T follicular helper cell (primary cell): ENCODE measurements at places on chromosomes 2 and 18.

DNA sequence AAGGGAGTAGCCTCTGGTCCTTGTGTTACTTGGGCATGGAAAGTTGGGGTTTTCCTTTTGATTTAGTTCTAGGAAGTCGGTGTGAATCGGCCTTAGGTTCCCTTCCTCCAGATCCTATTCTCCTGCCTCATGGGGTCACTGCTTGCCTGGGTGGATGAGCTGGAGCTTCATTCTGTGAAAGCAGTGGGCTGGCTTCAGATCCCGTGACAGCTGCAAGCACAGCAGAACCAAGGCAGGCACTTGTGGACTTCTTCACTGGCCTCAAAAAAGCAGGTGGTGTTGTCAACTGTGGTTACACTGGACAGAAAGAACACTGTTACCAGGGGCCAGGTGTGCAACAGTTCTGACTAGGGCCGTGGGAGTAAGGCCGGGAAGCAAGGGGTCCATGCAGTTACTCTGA, 243.4 kb downstream of the LDLRAD4 start:
- DNase-seq, result no peak

DNA sequence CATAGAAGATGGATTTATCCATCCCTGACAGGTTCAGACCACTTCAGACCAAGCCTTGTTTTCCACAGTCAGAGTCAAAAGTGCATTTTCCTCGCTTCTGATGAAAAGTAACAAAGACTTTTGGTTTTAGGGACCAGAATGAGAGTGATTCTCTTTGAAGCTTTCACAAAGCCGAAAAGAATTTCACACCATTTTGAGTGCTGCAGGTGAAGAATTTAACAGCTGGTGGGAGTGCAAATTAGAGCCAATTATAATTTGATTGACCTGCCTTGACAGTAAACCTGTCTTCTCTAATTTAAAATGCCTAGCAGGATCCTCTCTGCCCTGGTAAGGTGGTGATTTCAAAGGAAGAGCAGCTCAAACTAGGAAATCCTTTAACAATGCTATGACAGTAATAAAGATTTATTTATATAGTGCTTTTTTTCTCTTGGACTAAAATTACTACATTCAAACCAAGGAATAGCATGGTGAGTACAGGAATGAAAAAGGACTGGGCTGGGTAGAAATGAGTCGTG, 241.6 kb downstream of the HRH4 start:
- DNase-seq, result no peak

DNA sequence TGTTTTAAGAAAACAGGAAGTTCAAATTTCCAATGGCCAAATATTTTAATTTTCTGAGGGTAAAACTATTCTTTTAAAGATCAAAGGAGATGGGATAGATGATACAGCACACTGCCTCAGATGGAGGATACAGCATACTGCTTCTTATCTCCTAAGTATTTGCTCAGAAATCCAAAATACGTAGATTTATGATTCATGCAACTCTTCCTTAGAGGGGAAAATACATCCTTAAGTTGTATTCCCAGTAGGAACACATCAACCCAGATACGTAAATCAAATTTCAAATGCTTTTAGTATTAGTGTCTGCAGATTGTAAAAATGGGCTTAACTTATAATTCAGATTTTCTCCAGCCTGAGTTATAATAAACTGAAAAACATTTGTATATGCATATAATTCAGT, 235.2 kb downstream of the ZNF385B start:
- no peak for DNase-seq

GRCh38 chr2:230877759-230878598, 13.2 kb downstream of the ITM2C start:
- no peak for DNase-seq

- no peak for DNase-seq
Observed at GRCh38 chr18:34794348-34794747, 84.2 kb downstream of the DTNA start.

DNA sequence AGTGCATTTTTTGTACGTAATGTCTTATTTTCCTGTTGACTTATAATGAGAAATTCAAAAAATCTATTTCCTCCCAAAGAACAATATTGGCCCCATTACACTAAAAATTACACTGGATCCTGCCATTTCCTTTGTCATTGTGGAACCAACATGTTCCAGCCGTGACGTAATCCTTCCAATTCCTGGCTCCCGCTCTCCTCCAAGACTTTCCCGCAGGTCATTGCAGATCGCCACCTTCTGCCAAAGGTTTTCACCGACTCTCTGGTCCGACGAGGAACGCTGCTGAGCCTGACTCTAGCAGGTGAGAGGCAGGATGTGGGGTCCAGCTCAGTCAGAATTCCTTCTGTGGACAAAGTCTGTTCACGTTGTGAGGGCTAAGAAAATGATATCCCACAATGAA, 38.0 kb downstream of the PTGR3 start:
- DNase-seq, result no peak

GRCh38 chr2:218876562-218877219, 4.0 kb upstream of the WNT10A start:
- DNase-seq, result peak; percentile 58

- no peak for DNase-seq
Observed at GRCh38 chr2:239429473-239430350, 28.9 kb upstream of the HDAC4 start.

- DNase-seq, result no peak
Observed at GRCh38 chr2:38438133-38438882, 61.2 kb upstream of the ATL2 start.

DNA sequence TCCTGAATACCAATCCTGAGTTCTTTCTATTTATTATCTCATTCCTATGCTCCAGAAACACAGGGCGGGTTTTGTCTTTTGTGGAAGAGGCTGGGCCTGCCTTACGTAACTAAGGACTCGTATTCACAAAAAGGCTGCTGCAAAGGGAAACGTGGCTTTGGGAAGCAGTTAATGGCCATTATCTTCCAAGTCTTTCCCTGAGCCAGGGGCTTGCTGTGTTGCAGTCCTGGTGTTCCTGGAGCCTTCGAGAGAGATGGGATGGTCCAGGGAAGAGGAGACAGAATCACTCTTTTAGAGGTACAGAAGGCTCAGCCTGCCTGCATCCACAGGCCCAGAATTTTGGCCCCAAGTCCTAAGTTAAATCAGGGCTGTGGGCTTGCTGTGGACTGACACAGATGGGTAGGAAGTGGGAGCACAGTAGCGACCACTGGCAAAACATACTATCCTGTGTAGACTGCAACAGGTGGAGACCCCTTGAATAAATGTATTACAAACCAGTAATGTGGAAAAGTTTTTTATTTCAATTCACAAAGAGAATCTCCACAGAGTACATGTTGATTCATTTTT, 139.4 kb upstream of the ST6GAL2 start:
- DNase-seq, result no peak

GRCh38 chr2:46042207-46042637, 255.0 kb upstream of the EPAS1 start:
- no peak for DNase-seq

DNA sequence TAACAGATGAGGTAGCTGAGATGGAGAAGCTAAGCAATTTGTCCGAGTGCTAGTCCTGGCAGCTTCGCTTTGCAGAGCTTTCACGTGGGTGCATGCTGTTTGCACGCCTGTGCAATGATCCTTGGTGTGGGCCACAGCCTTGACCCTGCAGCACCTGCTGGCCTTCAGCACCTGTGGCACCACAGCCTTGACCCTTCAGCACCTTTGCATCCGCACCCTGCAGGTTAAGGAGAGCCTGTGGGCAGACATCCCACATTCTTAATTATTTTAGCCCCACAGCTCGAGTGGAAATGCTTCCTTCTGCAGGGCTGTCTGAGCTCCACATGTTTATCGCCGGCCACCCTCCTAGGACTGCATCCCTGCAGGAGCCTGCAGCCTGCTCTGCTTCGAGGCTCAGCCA, 19.3 kb downstream of the NCK2 start:
- DNase-seq, result no peak

DNA sequence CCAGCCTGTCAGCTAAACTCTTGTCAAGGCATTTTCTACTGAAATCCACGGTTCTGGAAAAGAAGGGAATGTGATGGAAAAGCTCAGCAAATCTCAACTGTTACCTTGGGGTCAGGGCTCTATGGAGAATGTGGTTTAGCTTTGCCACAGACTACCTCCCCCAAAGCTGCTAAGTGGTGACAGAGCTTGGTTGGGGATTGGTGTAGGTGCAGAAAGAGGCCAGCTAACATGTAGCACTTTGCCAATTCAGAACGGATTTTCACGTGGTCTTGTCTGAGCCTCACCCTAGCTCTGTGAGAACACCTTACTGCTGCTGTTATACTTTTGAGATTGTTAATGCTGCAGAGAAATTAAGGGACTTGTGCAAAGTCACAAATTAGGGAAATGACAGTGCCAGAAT, 331.1 kb downstream of the RND3 start:
- no peak for DNase-seq

DNA sequence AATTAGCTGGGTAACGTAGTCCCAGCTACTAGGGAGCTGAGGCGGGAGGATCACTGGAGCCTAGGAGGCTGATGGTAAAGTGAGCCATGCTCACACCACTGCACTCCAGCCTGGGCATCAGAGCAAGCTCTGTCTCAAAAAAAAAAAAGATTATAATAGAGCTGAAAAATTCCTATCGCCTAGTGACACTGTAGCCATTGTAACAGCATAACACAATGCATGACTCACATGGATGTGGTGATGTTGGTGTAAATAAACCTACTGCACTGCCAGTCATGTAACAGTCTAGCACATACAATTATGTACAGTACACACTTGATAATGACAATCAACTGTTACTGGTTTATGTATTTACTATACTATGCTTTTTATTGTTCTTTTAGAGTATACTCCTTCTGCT, 39.6 kb downstream of the MGAT4A start:
- no peak for DNase-seq

DNA sequence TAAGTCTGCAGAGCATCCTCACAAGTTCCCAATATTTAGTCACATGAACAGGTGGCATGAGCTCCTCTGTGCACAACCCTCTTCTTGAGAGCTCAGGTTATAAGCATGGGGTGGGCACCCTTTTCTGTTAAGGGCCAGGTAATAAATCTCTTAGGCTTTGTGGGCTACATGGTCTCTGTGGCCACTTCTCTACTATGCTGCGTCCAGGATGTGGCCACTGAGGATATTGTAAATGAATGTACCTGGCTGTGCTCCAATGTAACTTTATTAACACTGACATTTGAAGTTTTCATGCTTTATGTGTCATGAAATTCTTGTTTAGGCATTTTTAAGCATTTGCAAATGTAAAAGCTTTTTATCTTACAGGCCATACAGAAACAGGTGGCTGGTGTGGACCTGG, 116.8 kb upstream of the ST6GAL2 start:
- DNase-seq, result no peak

- no peak for DNase-seq
Observed at GRCh38 chr18:55543130-55543704, 44.8 kb downstream of the TCF4 start.

- DNase-seq, result no peak
Observed at GRCh38 chr2:226756131-226756530, 43.5 kb downstream of the IRS1 start.

- no peak for DNase-seq
Observed at GRCh38 chr2:238879043-238879442, 31.2 kb downstream of the TWIST2 start.

GRCh38 chr2:207784898-207785297, 15.2 kb upstream of the FZD5 start:
- no peak for DNase-seq

GRCh38 chr18:8290913-8291312, 318.3 kb upstream of the RAB12 start:
- no peak for DNase-seq

- no peak for DNase-seq
Observed at GRCh38 chr18:71433373-71433772, 1110.8 kb downstream of the CBLN2 start.

DNA sequence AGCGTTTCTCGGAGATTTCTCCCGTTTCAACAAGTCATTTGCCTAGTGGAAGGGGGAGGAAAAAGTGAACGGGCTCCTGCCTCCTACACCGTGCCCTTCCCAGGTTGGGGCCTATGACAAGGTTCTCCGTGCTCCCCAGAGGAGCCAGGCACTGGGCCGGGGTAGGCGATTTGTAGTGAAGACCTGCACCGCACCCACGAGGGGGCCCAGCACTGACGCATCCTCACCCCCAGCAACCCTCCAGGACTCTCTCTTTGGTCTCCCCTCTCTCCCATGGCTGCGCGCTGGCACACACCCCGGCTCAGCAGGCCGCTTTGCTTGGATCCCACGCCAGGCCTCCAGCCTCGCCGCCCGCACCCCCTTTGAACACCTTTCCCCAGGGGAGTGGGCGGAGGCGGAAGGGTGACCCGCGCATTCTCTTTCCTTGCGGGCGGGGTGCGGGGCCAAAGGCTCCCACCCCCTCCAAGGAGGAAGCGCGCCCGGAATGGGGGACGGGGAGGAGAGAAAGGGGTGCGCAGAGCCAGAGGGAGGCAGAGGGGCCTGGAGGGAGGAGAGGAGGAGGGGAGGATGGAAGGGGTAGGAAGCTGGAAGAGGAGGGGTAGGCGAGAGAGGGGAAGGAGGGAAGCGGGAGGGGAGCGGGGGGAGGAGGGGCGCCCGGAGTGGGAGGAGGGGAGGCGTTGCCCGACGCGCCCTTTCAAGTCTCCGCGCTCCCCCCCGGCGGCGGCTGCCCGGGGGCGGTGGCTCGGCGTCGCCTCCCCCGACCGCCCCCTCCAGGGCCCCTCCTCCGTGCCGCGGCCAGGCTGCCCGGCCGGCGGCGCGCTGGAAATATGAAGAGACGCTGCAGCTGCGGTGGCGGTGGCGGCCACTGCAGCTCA, at the start of gene APCDD1:
Gene APCDD1 (plus strand): TSS at position 830 of the 875 bp plus-strand sequence. CDS start 347 bp downstream, outside the sequence.
- DNase-seq, result no peak

DNA sequence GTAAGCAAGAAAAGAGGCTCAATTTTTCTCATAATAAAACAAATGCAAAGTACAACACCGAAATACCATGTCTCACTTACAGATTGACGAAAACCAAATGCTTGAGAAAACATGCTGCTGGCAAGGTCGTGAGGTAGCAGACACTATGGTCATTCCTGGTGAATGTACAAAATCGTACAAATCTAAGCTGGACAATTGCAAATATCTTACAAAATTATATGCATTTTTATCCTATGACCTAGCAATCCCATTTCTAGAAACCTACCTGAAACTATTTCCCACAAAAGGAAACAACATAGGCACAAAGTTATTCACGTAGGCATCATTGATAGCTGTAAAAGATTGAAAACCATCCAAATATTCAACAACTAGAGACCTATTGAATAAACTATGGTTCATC, 54.0 kb downstream of the SCG2 start:
- no peak for DNase-seq

- DNase-seq, result no peak
Observed at GRCh38 chr2:201415149-201415548, 36.1 kb downstream of the TRAK2 start.

DNA sequence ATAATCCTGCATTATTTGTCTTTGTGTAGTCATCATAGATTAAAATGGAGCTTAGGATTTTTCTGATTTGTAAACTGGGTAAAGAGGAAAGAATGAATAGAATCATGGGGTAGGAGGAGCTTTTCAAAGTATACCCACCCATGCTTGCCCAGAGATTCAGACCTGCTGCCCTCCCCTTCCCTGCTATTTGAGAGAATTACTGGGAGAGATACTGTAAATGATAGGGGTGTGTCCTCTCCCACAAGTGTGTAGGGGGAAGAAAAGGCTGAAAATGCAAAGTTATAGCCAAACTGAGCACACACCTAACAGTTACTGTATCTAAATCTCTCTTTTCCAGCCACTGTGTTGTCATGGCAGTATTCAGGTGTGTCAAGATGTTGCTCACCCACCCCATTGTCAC, 21.5 kb upstream of the DYNC2LI1 start:
- no peak for DNase-seq

- no peak for DNase-seq
Observed at GRCh38 chr2:162149940-162150339, 2.1 kb downstream of the GCG start.
